ENCODE measurements at places on chromosomes 16 and 17.

GRCh38 chr17:55986817-55987216 lies 166.5 kb upstream of the ANKFN1 start:
- DNase-seq, result no peak

DNA sequence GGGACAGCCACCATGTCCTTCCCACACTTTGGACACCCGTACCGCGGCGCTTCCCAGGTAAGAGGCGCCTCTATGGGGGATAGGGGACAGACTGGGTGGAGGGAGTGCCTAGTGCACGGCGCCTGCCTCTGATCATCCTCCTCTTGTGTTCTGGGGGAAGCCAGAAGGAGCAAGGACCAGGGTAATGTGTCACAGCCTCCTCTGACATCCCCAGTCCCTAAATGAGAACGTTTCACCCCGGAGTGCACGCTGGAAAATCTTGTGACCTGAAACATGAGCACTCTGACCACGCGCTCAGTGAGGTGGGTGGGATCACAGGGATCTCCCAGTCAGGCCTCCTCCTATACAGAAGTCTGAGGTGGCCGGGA lies 1.1 kb downstream of the IRX6 start:
- no peak for DNase-seq

- DNase-seq, result no peak
Measured at GRCh38 chr17:79915850-79916430, 76.7 kb upstream of the CBX4 start.

- no peak for DNase-seq
Measured at GRCh38 chr17:40621019-40621418, 26.6 kb downstream of the SMARCE1 start.

- no peak for DNase-seq
Measured at GRCh38 chr17:40697297-40697696, 6.3 kb downstream of the KRT24 start.

- DNase-seq, result no peak
Measured at GRCh38 chr16:52578829-52579498, 32.0 kb upstream of the TOX3 start.

GRCh38 chr16:5575646-5576245 lies 478.2 kb upstream of the EEF2KMT start:
- DNase-seq, result no peak

GRCh38 chr16:72188541-72188940 lies 16.6 kb upstream of the PMFBP1 start:
- DNase-seq, result no peak

DNA sequence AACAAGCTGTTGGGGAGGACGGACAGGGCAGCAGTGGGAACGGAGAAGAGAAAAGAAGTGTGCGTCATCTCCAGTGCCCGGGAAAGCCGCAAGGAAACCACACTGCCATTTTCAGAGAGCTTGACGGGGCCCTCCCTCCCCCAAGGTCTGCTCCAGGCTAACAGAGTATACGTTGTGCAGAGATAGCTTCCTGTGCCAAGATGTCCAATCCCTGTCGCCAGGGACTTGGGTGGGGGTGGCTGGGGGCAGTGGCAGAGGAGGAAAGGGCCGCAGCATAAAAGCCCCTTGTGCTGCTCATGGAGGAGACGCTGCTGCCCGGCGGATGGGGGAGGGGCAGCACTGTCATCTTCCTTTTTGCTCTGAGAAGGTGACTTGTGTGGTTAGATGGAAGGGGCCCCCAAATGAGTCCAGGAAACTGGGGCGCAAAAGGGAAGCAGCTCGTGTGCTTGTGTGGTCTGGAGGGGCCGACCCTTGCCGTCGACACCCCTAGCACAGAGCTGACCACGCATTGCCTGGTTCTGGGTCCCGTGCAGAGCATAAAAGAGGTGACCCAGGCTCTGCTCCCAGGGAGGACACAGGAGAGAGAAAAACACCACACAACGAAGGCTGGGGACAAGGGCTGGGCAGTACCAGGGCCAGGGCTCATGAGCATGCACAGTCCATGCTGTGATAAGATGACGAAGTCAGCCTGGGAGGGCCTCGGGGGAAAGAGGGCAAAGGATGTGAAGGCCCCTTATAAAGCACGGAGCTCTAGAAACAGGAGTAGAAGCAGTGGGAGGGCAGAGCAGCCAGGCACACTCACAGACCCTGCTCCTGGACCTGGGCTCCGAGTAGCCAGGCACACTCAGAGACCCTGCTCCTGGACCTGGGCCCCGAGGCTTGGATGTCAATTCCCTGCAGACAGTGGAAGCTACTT lies 372.7 kb downstream of the SLC39A11 start:
- DNase-seq, result no peak

GRCh38 chr17:41734139-41734948 lies at the start of gene HAP1:
Gene HAP1, minus strand, starts transcription at chr17:41734643. Its CDS starts 9 bp downstream, at chr17:41734634.
- no peak for DNase-seq

DNA sequence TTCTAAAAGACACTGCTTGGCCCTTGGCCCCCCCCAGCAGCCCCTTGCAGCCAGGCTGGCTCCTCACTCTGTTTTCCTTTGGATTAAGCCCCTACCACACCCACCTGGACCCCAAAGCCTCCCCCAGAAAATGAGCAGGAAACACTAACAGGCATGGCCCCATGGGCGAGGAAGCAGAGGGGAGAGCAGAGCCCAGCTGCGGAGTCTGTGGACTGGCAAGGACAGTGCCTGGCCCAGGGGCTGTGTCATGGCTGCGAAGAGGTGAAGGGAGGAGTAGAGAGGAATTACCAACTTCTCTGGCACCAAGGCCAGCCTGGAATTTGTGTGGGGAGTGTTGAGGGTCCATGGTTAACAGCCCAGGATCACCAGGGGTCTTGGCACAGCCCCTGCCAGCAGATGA lies 47.4 kb downstream of the MRC2 start:
- DNase-seq, result no peak

GRCh38 chr17:74457146-74457819 lies 9.2 kb upstream of the CD300A start:
- peak; percentile 54 for DNase-seq

- DNase-seq, result no peak
Measured at GRCh38 chr16:69105501-69106361, at the start of gene HAS3. Gene HAS3, plus strand, starts transcription at chr16:69105653. Its CDS starts 3,743 bp downstream, at chr16:69109396.

DNA sequence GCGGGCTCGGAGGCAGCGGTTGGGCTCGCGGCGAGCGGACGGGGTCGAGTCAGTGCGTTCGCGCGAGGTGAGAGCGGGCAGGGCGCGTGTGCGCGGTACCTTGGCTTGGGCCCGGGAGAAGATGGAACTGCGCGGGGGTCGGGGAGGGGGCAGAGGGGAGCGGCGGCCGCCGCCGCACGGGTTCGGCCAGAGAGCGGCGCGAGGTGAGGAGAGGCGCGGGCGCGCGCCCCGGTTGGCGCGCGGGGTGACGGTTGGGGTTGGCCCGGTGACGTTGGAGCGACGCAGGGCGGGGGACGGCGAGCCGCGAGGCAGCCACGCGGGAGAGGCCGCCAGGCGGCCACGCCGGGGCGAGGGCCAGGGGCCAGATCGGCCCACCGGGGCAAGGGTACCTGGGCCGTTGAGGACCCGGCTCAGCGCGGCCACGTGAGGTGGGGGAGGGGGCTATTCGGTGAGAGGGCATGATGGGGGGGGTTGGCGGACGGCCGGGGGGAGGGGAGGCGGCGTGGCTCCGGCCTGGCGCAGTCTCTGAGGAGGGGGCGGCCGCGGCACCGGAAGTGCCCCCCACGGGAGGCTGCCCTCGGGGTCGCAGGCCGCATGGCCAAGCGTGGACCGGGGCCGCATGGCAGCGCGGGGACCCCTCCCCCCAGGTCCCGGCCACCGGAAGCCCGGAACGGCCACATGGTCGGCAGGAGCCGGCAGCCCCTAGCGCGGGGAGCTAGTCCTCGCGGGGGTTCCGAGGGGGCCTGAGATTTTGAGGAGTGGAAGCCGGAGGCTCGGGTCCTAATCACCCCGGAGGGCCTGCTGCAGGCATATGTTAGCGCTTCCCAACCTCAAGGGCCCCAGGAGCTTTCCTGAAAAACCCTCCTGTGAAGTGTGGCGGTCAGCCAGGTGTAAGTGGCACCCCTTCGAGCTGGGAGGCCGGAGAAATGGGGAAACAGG lies 527 bp downstream of the EIF5A start:
- no peak for DNase-seq

- no peak for DNase-seq
Measured at GRCh38 chr17:50728881-50729765, 9.7 kb downstream of the LUC7L3 start.

- DNase-seq, result no peak
Measured at GRCh38 chr16:26951950-26952349, 114.8 kb upstream of the C16orf82 start.

GRCh38 chr17:78595135-78595810 lies 18.1 kb upstream of the DNAH17 start:
- DNase-seq, result no peak

DNA sequence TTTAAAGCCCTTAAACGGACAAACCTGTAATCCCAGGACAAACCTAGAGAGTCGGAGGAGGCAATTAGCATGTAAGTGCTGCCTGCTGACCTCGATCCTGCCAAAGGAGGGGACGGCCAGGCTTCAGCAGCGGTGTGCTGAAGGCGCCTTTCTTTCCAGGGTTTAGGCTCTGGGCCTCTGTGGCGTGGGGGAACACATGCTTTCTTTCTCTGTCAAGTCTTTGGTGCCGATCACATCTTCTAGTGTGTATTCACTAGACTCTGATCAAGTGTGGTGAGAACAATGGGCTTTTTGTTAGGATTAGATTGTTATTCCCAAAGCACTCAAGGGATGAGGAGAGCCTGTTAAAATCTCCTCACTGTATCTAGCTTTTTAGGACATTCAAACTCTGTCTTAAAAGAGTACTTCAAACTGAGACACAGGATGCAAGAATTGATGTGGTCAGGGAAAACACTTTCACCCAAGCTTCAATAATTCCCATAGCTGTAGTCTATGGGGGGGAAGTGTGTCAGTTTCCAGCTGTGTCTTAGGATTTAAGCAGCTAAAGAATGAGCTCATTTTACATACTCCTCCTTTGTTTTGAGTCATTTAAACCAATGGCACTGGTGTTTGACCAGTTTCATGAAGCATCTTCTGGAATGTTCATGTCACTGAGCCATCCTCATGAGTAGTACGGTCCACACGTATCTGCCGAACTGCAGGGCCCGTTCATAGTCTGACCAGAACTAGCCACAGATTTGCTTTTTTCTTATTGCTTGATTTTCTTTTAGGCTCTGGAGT lies 51.2 kb downstream of the RPA1 start:
- DNase-seq, result no peak

- no peak for DNase-seq
Measured at GRCh38 chr16:11506741-11507305, 79.9 kb downstream of the LITAF start.

DNA sequence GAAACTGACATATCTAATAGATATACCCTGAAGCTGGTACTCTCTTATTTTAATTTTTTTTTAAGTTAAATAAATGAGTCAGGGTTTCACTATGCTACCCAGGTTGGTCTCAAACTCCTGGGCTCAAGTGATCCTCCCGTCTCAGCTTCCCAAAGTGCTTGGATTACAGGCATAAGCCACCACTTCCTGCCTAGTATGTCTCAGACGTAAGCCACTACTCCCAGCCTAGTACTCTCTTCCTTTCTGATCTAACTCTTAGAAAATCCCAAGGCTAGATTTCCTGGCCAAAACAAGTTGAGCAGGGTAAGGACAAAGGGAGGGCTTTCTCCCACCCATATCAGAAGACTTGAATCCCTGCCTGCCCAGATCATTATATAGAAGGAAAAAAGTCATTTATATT lies 33.7 kb downstream of the HOXB1 start:
- no peak for DNase-seq

GRCh38 chr17:68384471-68384870 lies 72.8 kb downstream of the WIPI1 start:
- no peak for DNase-seq

GRCh38 chr17:27430882-27431491 lies 25.3 kb upstream of the KSR1 start:
- DNase-seq, result no peak

DNA sequence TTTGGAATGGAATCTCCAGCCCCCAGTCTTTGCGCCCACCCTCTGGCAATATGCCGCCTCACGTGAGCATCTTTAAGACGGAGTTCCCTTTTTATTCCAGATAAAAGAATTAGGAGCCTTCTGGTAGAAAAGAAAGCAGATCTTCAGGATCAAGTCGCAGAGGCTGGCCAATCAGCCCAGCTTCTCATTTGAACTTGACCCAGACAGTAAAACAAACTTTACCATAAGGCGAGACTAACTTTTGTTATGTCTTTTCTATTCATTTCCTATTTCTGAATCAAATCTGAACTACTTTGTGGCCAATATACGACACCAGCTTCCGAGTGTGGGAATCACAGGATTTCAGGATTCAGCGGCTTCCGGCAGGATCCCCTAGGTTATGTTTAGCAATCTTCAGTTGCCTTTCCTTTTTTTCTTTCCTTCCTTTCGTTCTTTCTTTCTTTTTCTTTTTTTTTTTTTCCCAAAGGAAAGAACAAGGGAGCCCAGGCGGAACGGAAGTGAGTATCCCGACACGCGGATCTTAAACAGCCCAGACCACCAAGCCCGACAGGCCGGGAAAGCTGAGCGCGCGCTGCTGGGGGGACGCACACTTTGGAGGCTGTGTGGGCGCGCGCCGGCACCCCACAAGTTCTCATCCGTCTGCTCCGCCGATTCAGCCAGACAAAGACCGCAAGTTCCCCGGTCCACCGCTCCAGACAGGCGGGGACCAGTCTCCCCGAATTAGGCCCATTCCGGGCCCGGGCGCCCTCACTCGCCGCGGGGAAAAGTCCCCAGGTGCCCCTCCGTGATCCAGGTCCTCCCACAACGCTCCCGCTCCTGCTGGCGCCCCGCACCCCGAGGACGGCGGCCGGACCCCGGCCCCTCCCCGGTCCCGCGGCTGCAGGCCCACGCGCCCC lies 633 bp downstream of the TBC1D16 start:
- peak; percentile 4 for DNase-seq

- no peak for DNase-seq
Measured at GRCh38 chr17:15233022-15233805, 31.9 kb downstream of the PMP22 start.

- DNase-seq, result no peak
Measured at GRCh38 chr16:71201054-71201453, 29.5 kb downstream of the HYDIN start.

DNA sequence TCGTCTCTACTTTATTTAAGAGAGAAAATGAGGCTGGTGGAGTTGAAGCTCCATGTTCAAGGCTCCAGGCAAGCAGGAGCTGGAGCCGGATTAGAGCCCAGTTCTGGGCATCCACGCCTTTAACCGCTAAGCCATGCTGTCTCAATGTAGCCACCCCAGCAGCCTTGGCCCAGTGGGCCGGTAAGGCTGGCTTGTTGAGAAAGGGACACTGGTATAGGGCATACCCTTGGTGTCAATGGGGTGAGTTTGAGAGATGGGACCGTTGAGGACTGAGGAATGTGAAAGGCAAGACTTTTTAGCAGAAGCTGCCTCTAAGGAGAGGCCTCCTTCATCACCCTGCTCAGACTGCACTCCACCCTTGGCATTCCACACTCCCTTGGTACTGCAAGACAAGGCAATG lies 147.4 kb downstream of the CYLD start:
- DNase-seq, result no peak

All from activated T-helper 1 cell treated with anti-CD3 and anti-CD28 coated beads, Interleukin-2, amount 50 U/mL, for 16 hours (primary cell).